AG10803 (cell line): ENCODE measurements at places on chromosomes 2 and 18.
A peak's percentile ranks its signal among the peaks of the same experiment; 100 is the strongest.

- DNase-seq, result peak; percentile 63
These were observed 125.3 kb downstream of the TWIST2 start for GRCh38 chr2:238973038-238973739.

DNA sequence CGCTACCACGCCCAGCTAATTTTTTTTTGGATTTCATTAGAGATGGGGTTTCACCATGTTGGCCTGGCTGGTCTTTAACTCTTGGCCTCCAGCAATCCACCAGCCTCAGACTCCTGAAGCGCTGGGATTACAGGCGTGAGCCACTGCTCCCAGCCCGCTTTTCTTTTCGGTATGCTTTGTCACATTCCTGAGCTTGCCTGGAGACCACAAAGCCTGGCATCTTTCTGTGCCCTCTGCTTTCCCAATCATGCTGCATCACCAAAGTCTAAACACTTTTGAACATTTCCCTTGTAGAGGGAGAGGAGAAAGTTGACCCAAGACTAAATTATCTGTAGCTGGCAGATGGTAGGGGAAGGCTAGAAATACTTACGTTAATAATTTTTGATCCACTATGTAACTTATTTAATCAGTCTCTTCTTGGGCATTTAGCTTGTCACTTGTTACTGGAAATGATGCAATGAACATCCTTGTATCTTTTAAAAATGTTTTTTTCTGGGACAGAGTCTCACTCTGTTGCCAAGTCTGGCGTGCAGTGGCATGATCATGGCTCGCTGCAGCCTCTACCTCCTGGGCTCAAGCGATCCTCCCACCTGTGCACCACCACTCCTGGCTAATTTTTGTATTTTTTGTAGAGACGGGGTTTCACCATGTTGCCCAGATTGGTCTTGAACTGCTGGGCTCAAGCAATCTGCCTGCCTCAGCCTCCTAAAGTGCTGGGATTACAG, 2.7 kb upstream of the NPC1 start:
- peak; percentile 66 for DNase-seq

DNA sequence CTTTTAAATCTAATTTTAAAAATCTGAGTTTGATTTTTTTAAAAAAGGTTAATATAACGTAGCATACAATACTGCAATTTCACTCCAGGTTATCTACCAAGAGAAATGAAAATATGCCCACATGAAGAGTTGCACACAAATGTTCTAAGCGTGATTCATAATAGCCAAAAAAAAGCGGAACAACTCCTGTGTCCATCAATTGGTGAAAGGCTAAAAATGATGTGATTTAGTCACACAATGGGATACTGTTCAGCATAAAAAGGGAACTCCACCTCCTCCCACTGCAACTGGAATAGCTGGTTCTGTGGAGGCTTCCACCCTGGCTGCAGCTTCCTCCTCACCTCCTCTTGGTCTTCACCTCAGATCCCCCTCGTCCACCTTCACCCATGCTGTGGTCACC, 132.8 kb downstream of the PIK3C3 start:
- DNase-seq, result no peak

DNA sequence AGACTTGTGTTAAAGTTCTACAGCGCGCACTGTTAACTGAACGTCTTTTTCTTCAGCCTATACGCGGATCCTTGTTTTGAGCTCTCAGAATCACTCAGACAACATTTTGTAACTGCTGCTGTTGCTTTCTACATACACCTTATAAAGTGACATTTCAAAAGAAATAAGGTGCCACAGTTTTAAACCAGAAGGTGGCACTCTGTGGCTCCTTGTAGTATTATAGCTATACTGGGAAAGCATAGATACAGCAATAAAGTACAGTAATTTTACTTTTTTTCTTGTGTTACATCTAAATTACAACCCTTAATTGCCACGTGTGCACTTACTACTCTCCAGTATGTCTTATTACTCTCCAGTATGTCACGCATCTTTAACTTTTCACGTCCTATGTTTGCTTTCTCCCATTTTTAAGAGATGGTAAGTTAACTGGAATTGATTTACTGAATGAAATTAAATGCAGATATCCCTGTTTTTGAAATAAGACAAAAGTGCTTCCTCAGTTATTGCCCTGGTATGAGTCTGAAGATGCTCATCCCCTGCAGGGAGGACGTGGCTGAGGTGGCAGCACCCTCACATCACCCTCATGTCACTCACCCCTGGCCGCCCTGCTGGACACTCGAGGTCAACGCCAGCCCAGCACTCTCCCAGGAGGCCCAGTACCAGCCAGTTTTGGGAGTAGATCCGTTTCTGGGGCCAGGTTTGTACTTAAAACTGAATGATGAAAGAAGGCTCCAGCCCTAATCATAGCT, 37.8 kb downstream of the GORASP2 start:
- no peak for DNase-seq

DNA sequence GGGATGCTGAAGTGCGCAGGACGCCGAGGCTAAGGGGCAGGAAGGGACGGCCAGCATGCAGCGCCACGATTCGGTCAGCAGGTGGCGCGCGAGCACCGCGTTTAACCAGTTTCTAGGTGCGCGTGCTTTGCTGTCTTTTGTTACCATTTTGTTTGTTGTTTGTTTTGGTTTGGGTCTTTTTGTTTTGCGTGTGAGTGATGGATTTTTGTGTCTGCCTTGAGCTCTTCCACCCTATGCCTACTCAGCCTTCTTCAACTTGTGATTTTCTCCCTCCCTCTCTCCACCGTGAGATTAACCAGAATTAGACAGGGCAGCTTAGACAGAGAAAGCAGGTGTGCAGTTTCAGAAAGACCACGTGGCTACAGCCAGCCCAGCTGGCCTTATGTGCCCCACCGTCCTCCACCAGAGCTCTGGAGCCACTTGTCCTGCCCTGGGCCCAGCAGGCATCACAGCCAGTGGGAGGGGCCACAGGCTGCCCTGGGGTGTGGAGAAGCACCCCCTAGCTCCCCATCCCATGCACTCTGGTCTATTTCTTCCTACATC, 180.2 kb downstream of the RNF144A start:
- DNase-seq, result peak; percentile 50

DNA sequence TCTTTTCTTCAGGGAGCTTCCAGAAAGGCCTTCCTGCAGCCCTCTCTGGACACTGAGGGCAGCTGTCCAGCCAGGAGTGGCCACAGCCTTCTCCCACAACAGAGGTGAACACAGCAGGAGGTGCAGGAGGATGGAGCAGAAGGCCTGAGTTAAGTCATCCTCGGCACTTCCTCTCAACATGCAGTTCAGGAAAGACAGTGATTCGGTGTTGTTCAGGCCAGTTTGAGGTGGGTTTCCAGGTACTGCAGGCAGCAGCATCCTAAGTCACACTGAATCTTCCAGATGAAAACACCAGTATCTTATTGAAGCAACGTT, 225.3 kb upstream of the PXDN start:
- no peak for DNase-seq

DNA sequence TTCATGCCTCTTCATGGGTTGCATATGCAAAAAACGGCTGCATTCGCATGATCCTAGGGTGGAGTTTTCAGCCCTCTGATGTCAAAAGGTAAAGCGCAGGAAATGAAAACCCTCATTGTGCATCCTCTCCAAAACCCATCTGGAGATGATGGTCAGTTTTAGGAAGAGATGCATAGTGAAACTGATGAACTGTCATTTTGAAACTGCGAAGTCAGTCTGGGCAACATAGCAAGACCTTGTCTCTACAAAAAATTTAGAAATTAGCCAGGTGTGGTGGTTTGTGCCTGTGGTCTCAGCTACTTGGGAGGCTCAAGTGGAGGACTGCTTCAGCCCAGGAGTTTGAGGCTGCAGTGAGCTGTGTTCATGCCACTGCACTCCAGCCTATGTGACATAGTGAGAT, 2.5 kb upstream of the TTLL4 start:
- no peak for DNase-seq

- DNase-seq, result no peak
These were observed 31.5 kb downstream of the KIF1A start for GRCh38 chr2:240788482-240788881.

DNA sequence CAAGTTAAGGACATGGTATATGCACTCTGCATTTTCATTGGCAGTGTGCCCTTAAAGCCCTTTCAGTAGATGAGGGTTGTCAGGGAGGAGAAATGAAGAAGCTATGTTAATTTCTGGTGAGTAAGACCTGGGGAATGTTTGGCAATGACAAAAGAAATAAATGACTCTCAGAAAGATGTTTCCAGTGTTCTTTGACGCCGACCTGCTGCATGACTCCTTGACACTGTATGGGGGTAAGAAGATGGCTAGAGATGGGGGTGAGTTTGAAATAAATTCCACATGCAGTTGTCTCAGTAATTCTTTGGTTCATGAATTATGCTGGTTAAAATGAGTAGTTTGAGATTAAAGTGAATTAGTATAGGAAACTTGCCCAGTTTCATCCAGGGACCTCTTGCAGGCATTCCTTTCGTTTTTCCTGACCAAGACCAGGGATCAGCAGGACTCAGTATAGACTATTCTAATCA, 5.9 kb downstream of the CCDC121 start:
- DNase-seq, result peak; percentile 89

- DNase-seq, result no peak
These were observed 32.0 kb downstream of the MERTK start for GRCh38 chr2:111930409-111930808.

GRCh38 chr2:194104687-194105086, 1552.3 kb upstream of the SLC39A10 start:
- DNase-seq, result no peak
